ENCODE measurements at places on chromosomes 7 and 10.
A peak's percentile ranks its signal among the peaks of the same experiment; 100 is the strongest.

DNA sequence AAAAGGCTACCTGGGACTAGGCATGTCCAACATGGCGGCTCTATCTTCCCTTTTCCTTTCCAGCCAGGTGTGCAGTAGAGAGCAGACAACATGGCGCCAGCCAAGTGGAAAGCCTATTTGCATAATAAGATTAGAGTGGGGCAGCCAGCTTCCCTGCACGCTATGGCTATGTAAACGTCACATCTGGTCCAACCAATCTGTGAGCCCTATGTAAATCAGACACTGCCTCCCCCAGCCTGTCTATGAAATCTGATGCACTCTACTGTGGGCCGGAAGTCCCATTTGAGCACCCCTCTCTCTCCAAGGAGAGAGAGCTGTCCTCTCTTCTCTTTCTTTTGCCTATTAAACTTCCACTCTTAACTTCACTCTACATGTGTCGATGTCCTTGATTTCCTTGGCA is 984.9 kb upstream of the AUTS2 start:
- DNase-seq: no peak

GRCh38 chr10:34172936-34173533 is 642.1 kb downstream of the PARD3 start:
- no peak for DNase-seq

DNA sequence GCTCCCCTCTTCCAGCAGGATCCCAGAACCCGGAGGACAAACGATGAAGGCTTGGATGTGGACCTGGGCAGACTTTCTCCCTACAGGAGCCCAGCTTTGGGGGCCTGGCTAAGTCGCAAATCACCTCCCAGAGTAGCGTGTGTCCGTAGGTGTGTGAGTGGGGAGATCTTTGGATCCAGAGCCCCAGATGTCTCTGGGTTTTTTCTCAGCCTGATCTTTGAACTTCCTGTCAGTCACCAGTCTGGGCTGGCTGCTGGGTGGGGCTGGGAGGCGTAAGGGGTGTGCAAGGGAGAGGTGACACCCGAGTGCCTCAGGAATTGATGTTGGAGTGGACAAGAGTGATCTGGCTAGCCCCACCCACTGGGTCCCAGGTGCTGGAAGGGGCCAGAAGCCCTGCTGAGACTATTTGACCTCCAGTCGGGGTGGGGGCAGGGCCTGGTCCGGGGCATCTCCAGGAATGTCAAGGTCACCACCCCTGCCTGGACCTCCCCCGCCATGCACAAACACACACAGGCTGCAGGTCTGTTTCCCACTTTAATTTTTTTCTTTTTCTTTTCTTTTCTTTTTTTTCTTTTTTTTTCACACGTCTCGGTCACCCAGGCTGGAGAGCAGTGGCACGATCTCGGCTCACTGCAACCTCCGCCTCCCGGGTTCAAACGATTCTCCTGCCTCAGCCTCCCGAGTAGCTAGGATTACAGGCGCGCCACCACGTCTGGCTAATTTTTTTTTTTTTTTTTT is at the start of gene MOGAT3:
Gene MOGAT3, minus strand, starts transcription at position 175 of the 738 bp plus-strand sequence. CDS start 182 bp downstream, outside the sequence.
- no peak for DNase-seq

DNA sequence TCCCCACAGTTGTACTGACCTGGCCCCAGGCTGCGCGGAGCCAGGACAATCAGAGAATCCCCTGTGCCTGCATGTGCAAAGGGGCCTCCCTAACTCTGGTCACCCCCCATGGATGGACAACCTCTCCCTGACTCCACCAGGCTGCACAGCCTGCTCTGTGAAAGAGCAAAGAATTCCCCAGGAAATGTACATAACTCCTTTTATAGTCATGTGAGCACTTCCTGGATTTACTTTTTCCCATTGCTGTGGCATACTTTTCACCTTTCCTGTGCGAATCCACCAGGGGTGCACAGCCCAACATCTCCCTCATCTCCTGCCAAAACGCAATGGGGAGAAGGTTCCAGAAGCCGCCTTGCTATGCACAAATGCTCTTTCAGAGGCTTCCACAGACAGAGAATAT is 27.9 kb downstream of the FGFR2 start:
- DNase-seq: no peak

DNA sequence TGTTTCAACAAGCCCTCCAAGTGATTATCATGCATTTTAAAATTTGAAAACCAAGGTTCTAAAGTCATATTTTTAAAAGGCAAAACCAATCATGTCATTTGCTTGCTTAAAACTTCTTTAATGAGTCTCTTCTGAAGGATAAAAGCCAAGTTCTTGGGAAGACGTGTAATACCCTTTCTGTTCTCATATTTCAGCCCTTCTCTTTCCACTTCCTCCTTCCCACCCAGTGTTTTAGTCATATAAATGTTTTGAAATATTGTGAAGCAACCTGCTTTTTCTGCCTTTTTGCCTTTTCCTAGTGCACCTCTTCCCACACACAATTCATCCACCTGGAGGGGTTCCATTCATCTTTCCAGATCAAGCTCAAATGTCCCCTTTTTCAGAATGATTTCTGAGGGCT is 211.1 kb upstream of the LRRTM3 start:
- no peak for DNase-seq

GRCh38 chr10:90855126-90855525 is 2.7 kb downstream of the HTR7 start:
- DNase-seq: no peak

DNA sequence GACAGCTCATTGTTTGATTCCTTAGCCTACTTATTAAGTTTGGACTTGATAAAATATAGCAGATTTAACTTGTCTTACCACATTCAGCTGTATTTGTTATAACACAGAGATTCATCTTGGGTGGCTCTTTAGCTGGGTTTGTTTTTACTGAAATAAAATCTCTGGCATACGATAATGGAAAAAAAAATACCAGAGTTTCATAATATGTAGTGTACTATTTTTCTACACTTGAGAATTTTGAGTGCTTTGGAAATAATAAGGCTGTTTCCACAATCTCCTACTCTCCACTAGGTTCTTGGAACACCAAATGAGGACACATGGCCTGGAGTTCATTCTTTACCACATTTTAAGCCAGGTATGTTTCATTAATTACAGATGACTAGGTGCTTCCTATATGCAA is 218.6 kb upstream of the FZD1 start:
- DNase-seq: no peak

- peak; percentile 77 for DNase-seq
Observed at GRCh38 chr10:11270135-11270857, 252.6 kb downstream of the CELF2 start.

- DNase-seq: no peak
Observed at GRCh38 chr7:92797284-92797683, 39.1 kb downstream of the CDK6 start.
